NCI-H524 treated with DMSO at 0.1 percent for 48 hours (cell line): ENCODE measurements at places on chromosomes 4 and X.
A peak's percentile ranks its signal among the peaks of the same experiment; 100 is the strongest.

DNA sequence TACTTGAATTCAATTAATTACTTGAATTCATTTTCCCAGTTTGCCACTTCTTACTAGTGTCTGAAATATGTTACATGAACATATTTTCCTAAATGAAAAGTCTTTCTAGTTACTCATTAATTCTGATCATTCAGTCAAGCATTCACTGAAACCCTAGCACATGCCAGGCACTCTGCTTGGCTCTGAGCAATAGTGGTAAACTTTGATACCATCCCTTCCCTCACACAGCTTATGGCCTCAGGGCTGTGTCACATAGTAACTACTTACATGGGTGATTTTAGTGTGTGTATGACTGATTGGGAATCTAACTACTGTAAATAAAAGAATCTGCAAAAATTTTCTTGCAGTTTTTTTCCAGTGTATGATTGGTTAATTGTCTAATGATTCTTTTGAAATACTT lies 32.7 kb downstream of the METAP1 start:
- DNase-seq: no peak

DNA sequence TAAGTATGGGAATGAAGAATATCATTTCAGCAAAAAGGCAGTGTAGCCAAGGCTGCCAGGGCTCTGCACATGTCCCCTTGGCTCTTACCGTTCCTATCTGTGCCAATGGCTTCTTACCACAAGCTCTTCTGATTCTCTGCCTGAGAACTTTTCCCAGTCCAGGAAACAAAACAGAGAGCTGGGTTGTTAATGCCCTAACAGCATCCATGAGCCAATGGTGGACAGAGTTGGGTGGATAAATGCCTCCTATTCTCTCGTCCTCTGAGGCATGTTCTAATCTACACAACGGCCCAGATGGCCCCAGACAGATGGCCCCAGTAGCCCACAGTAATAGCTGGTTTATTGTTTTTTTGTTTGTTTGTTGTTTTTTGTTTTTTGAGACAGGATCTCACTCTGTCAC lies 28.0 kb downstream of the SCD5 start:
- DNase-seq: no peak

DNA sequence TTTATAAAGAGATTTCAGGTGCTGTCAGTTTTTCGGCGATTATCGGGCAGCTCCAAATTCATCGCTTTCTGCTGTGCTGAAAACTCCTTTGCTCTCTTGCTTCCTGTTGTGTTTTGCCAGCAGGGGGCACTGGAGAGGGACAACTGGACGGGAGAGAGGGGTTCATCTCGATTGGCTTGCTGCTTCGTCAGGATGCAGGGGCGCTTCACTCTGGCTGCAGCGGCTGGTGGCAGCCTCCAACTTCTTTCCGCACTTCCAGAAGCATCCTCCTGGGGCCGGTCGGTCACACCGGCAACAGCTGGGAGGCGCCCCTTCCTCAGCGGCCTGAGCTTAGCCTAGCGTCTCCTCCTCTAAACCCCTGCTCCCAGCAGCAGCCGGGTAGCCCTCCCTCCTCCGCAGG lies 29.5 kb downstream of the MSL3 start:
- DNase-seq: no peak

- DNase-seq: no peak
These were observed 180.3 kb upstream of the MXRA5 start for GRCh38 chrX:3526731-3527130.

DNA sequence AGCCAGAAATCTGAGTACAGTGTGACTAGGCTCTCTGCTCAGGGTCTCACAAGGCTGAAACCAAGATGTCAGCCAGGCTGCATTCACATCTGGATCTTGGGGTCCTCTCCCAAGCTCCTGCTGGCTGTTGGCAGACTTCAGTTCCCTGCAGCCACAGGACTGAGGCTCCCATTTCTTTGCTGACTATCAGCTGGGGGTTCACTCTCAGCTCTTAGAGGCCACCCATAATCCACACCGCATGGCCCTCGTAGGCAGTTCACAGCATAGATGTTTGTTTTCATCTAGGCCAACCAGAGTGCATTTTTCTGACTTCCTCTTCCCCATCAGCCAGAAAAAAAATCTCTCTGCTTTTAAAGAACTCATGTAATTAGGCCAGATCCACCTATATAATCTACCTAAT lies 8.2 kb upstream of the WDR44 start:
- no peak for DNase-seq

GRCh38 chrX:31178769-31179125 lies 106.9 kb upstream of the FTHL17 start:
- DNase-seq: no peak

DNA sequence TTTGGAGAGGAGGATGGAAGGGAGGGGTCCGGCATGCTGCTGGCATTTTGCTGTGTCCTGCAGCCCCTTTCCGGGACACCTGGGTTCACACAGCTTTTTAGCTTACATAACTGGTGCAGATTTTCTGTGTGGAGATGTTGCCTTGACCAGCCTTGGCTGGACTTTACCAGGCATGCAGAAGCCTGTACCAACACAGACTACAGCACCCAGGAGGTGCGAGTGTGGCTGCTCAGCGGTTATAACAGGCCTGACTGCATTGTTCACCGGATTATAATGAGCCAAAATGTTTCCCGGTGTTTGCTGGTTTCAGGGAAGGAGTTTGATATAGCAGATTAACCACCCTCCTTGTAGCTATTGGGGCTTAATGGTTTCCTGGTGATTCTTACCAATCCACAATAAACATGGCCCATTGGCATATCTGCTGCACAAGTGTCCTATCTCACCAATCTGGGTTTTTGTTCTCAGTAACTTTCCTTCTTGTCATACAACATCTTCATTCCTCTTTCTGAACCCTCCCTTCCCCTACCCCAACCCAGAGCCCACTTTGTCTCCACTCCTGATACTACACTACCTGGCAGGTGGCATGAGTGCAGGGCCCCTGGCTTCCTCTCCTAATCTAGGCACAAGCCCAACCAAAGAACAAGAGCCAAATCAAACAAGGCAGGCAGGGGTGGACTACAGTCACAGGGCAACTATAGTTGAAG lies 3.9 kb downstream of the RPL10 start:
- DNase-seq: no peak

GRCh38 chrX:149198980-149199732 lies 305.9 kb downstream of the IDS start:
- DNase-seq: no peak

GRCh38 chrX:110284159-110284558 lies 33.7 kb downstream of the AMMECR1 start:
- DNase-seq: no peak

GRCh38 chrX:118551426-118551825 lies 55.8 kb downstream of the DOCK11 start:
- no peak for DNase-seq

DNA sequence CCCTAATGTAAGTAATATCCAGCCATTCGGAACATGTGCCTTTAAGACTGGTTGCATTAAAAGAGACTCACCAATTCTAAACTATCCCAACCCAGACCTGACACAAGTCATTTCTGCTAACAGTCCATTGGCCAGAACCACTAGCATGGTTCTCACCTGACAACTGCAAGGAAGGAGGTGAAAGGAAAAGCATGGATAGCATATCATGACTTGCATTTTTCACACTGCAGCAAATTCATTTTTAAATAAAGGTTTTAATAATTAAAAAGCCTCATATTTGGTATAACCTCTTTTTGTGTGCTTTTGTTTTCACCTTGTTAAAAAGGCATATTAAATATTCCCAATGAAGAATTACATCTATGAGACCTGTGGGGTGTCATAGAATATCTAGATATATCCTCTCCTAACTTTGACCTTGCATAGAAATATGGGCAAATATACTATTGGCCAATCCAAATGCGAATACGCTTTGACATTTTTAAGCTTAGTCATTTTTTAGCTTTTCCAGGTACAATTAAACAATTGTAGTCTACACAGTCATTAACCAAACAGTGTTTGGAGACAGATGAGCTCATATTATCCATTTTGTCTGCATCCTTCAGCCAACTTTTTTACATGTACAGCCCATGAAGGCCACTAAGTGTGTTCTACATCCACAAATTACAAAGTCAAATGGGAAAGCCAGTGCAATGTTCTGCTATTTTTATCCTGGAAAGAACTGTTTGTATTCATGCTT lies 295.3 kb downstream of the PDGFC start:
- DNase-seq: no peak

DNA sequence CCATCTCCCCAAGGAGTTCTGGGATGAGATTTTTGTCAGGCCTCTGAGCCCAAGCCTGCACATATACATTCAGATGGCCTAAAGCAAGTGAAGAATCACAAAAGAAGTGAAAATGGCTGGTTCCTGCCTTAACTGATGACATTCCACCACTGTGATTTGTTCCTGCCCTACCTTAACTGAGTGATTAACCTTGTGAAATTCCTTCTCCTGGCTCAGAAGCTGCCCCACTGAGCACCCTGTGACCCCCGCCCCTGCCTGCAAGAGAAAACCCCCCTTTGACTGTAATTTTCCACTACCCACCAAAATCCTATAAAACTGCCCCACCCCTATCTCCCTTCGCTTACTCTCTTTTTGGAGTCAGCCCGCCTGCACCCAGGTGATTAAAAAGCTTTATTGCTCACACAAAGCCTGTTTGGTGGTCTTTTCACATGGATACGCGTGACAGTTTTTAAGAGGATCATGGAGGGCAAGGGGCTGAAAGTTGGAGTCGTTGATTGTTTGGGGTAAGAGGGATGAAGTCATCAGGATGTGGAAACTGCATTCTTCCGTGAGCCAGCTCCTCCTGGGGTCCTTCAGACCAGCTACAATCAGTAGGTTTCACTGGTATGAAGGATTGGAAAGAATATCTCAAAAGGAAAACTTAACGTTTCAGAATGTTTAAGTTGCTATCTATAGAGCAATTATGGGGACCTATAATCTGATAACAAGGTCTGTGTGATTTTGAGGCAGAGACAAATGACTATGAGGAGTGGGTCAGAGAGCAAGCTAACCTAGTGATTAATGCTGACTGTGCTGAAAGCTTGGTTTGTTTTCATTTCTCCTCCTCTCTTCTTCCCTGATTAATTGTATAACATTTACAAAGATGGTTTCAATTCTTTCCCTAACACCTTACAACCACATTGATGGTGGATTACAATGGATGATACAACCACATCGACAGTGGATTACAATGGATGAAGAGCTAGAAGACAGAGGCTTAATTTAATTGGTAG lies 28.6 kb upstream of the MAGEA11 start:
- no peak for DNase-seq

- DNase-seq: no peak
These were observed 24.3 kb downstream of the HMX1 start for GRCh38 chr4:8847331-8847730.

DNA sequence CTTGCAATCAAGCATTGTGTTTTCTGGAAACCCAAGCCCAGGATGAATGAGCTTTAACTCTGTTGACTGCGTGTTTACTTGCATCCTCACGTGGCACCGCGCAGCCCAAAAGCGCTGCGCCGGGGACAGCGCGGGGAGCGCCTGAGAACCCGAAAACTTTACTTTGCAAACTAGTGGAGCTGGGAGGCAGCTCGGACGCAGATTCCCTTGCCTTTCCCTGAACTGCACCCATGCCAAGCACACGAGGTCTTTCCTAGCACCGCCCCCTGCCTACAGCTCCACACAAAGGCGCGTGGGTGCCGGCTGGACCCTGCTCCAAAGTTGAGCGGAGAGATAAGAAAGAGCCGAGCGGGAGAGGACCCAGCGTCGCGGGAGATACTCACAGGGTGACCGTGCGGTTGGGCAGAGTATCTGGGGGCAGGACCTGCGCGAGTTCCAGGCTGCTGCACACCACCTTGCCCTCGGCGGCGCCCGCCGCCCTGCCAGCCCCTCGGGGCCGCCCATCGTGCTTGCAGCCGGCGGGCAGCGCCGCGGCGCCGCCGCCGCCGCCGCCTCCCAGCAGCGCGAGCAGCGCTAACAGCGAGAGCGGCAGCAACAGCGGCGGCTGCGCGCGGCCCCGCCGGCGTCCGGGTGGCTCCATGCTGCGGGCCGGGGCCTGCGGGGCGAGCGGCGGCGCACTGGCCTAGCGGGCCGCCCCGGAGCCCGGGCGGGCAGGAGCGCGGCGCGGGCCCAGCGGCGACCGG lies 550 bp downstream of the ADGRA3 start:
- peak; percentile 35 for DNase-seq

DNA sequence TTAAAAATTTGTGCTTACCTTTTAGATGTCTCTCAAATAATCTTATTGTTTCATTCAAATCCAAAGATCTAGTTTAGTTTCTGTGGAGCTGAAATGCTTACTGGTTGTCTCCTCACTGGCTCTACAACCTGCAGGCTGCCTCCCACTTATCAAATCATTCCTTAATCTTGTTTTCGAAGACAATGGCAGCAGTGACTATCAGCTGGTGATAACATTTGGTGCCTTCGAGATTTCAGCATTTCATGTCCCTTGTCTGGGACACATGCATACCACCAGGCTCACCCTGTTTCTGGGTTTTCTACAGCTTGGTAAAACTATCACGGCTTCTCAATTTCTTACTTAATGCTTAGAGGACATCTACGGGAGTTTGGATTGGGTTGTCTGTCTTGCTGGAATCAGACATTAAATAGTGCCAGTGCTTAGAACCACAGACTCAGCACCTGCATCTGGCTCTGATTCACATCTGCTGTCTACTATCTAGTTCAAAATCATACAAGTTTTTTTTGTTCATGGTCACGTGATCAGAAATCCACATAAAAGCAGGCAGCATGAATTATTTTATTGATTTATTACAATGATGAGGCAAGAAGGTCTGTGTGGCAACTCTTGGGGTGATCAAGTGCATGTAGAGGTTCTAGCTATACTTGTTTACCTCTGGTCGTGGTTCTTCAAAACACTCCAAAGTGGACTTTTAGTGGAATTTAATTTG lies 32.0 kb upstream of the SMARCAD1 start:
- DNase-seq: no peak

DNA sequence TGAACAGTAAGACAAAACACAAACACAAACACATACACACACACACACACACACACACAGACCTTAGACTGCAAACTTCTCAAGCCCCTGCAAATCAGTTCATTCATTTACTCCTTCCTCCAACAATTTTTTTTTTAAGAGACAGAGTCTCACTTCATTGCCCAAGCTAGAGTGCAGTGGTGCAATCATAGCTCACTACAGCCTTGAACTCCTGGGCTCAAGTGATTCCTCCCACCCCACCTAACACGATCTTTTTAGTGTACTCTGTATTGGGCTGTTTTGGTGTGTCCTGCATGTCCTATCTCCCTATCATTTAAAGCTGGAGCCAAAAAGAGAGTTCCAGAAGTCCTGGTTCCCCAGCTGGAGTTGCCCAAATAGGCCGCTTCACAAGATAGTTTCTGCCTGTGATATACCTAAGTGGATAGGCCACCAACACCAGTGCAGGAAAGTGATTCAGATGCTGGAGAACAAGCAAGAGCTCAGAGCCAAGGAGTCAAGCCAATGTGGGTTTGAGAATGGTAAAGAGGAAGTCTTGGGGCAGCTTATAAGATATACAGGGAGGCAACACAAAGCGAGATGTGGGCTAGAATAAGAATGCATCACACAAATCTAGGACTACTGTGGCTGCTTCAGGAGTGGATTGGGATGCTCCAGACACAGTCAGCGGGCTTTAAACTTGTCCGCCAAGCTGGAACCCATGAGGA lies 85.4 kb upstream of the RAPGEF2 start:
- no peak for DNase-seq

- no peak for DNase-seq
These were observed 19.5 kb downstream of the CNGA2 start for GRCh38 chrX:151754047-151754429.

GRCh38 chrX:68989456-68989855 lies 160.6 kb downstream of the EFNB1 start:
- DNase-seq: no peak
